ENCODE measurements at places on chromosomes 1 and 21.

DNA sequence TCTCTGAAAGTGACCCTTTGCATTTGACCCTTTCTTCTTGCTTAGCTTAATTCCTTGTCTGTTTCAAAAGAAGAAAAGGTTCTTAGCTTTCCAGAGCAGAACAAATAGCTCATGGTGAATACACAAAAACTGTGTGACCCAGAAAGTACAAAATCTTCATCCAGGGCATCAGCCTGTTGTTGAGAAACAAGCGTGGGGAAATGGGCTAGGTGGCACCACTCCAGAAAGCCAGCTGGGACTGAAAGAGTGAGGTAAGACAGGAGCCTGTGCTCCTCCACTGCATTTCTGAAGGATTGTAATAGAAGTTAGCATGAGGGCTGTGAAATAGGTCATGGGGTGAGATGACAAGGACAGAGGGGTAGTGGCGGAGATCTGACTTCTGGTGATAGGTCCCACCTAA, 45.8 kb downstream of the CYP2J2 start:
- DNase-seq = no peak

GRCh38 chr1:40699787-40700186, 8.3 kb downstream of the NFYC start:
- peak; percentile 34 for DNase-seq

- DNase-seq = no peak
Observed at GRCh38 chr21:27246741-27247140, 279.9 kb upstream of the ADAMTS5 start.

DNA sequence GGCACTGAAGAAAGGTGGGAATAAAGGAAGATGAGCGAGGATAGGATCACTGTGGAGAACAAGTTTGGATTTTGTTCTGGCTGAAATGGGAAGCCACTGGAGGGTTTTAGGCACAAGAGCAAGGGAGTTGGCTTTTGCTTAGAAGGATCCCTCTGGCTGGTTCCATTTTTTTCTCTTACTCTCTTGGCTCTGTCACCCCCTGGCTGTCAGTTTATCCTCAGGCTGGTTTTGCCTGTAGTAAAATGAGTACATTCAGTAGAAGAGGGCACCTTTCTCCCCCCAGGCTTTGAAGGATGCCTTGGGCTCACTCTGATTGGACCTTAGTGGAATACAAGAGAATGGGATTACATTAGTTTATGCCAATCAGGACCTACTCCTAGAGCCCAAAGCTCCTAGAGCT, 17.1 kb downstream of the CACHD1 start:
- DNase-seq = no peak

GRCh38 chr21:41973861-41974751, 20.3 kb upstream of the C2CD2 start:
- no peak for DNase-seq

DNA sequence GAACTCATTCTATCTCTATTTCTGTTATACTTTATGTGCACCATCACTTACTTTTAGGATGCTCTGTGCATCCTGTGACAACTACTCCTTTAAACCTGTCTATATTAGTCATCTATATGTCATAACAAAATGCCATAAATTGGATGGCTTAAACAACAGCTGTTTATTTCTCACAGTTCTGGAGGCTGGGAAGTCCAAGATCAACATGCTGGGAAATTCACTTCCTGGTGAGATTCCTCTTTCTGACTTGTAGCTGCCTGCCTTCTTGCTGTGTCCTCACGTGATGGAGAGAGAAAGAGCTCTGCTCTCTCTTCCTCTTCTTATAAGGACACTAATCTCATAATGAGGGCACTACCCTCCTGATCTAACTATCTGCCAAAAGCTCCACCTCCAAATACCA, 62.3 kb upstream of the RCOR3 start:
- no peak for DNase-seq

DNA sequence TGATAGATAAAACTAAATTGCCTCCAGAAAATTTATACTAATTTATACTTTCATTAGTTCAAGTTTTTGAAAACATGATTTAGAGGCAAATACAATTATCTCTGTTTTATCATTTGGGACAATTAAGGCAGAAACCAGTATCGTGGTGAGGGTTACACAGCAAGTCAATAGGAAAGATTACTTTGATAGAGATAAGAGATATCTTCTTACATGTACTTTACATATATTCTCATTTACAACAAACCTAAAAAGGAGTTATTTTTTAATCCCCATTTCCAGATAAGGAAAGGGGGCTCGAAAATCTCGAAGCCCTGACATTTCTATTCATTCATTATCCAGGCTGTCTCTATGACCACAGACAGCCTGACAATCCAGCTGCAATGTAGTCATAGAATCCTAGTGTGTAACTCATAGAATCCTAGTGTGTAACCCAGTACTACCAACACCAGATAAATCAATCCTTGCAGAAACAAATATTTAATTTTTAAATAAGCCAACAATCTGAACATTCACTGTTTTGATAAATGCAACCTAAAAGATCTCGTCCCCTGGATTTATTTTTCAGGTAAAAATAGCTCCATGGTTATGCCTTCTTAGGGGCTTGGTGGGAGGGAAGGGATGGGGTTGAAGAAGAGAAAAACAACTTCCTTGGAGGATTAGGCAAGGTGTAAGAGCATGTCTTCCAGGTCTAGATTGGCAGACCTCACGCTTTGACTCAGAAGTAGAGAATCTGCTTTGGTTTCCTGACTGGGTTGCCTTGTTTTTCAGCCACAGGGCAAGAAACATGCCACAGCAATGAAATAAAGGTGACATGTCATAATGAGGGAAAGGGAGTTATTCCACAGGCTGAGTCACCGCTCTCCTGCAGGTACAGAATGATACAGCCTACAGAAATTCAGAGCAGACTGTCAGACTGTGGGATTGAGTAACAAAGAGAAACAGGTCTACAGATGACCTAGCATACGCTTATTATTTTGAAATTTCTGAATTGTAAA, 45.6 kb downstream of the IRF2BP2 start:
- DNase-seq = no peak

- no peak for DNase-seq
Observed at GRCh38 chr1:30879126-30879786, 29.3 kb downstream of the SDC3 start.

DNA sequence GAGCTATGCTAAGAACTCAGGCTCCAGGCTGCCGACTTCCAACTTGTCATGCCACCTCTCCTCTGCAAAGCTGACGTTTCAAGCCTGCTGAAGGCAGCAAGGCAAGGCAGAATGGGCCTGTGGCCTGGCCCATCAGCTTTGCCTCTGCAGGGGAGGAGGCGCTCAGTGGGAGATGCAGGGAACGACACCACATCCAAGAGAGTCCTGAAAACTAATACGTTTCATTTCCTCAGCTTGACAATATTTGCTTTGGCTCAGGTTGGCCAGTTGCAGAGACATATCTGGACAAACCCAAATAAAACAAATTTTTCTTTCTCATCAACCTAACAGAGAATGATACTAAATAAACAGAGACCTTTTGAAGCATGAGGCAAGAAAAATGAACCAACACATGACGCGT, 35.3 kb downstream of the BEND5 start:
- no peak for DNase-seq

- DNase-seq = no peak
Observed at GRCh38 chr1:228798548-228798947, 63.3 kb downstream of the RHOU start.

- DNase-seq = no peak
Observed at GRCh38 chr1:32718036-32718435, 15.5 kb upstream of the SYNC start.

- DNase-seq = no peak
Observed at GRCh38 chr1:75764057-75764655, 21.9 kb upstream of the RABGGTB start.

DNA sequence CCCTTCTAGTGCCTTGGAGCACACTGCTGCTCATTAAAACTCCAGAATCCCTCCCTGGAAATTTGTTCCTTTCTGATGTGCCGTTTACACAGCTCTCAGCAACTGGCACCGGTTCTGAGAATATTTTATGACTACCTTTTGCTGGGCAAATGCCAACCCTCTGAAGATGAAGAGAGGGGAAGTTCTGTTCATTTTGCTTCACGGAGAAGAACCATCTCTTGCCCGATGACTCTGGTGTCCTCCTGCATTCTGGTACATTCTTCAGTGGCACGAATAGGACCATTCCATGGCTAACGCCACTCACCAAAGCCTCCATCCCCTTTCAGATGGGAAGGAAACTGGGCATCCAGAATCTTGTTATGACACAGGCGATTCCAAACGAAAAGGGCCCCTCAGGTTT, 96.2 kb upstream of the SIM2 start:
- no peak for DNase-seq

DNA sequence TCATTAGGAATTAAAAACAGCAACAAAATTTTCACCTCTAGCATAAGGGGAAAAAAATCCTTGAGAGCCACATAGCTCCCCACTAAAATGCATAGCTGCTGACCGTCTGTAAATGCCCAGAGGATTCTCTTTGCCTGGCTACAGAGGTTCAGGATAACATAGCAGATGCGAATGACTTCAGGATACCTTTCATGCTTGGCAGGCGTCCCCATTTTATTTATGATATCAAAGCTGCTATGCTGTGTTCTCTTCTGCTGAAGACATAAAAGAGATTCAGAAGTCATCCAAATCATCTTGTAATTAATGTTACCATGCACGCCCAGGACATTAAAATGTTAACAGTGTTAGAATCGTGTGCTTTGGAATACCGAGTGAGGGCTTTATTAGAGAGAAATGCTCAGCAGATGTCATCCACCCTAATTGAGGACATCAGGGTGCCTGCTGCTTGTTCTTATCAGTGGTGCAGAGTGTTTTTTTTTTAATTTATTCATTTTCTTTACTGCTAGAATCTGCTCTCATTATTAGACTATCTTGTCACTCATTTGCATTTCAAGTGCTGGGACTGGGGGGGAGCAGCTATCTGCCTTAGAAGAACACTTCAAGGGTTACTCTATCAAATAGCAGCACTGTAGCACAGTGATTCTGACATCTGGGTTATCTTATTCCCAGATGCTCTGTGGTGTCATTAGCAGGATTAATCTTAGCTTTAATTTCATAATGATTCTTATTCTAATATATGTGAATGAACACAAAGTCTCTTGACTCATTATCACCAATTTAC, 139.5 kb downstream of the ZNF326 start:
- DNase-seq = no peak

- no peak for DNase-seq
Observed at GRCh38 chr1:234980291-234980644, 148.4 kb downstream of the TOMM20 start.

- DNase-seq = peak; percentile 1
Observed at GRCh38 chr1:42815941-42816584, 859 bp upstream of the ERMAP start.

DNA sequence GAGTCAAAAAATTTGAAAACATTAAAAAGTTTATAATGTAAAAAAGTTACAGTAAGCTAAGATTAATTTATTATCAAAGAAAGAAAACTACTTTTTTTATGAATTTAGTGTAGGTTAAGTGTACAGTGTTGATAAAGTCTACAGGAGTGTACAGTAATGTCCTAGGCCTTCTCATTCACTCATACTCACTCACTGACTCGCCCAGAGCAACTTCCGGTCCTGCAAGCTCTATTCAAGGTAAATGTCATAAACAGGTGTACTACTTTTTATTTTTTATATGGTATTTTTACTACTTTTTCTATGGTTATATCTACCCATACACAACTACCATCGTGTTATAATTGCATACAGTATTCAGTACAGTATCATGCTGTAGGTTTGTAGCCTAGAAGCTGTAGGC, 49.6 kb downstream of the TBX19 start:
- no peak for DNase-seq
